ENCODE measurements at places on chromosomes 4 and X.

- DNase-seq: no peak
These were observed 613.5 kb downstream of the PCDH18 start for GRCh38 chr4:136918772-136919171.

GRCh38 chrX:68710870-68711576, 63.6 kb downstream of the STARD8 start:
- DNase-seq: no peak

- no peak for DNase-seq
These were observed 106.0 kb upstream of the PLAC1 start for GRCh38 chrX:134764202-134764785.

- no peak for DNase-seq
These were observed 76.3 kb upstream of the STOX2 start for GRCh38 chr4:183828839-183829238.

- DNase-seq: no peak
These were observed 8.4 kb downstream of the EMCN start for GRCh38 chr4:100509386-100509785.

GRCh38 chr4:152346526-152346925, 189.4 kb downstream of the FBXW7 start:
- DNase-seq: no peak

- DNase-seq: no peak
These were observed 44.8 kb upstream of the HERC6 start for GRCh38 chr4:88333741-88334405.

All from lower leg skin (tissue), 4 donors.